ENCODE measurements at places on chromosomes 5 and 9.

- DNase-seq = no peak
Observed at GRCh38 chr5:57527870-57528269, 45.3 kb upstream of the ACTBL2 start.

DNA sequence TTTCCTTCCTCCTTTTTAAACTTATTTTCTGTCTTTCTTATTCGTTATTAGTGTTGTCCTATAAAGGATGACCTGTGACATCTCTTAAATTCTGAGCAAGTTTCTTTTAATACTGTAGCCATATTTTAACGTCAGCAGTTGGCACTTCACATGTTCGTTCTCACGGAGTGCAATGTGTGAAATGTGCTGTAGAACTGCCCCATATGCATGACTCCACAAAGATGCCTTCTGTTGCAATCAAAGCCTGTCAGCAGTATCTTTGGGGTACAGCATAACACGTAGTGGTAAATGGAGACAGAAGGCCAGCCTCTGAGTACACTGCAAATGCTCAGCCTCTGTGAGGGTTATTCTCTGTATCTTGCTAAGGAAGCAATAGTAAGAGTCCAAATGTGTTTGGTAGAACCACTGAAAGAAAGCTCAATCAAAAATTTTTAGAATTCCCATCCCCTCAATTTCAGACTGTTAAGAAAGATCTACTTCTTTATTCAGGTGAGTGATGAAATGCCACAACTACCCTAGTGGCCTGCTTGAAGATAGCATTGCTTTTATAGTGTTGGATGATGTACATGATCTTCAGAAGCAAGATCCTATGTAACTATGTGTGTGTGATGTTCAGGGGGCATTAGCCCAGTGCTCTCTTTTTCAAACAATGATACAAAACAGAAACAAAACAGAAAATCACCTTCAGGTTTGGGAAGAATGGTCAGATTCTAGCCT lies 277.7 kb downstream of the TMEM167A start:
- DNase-seq = no peak

DNA sequence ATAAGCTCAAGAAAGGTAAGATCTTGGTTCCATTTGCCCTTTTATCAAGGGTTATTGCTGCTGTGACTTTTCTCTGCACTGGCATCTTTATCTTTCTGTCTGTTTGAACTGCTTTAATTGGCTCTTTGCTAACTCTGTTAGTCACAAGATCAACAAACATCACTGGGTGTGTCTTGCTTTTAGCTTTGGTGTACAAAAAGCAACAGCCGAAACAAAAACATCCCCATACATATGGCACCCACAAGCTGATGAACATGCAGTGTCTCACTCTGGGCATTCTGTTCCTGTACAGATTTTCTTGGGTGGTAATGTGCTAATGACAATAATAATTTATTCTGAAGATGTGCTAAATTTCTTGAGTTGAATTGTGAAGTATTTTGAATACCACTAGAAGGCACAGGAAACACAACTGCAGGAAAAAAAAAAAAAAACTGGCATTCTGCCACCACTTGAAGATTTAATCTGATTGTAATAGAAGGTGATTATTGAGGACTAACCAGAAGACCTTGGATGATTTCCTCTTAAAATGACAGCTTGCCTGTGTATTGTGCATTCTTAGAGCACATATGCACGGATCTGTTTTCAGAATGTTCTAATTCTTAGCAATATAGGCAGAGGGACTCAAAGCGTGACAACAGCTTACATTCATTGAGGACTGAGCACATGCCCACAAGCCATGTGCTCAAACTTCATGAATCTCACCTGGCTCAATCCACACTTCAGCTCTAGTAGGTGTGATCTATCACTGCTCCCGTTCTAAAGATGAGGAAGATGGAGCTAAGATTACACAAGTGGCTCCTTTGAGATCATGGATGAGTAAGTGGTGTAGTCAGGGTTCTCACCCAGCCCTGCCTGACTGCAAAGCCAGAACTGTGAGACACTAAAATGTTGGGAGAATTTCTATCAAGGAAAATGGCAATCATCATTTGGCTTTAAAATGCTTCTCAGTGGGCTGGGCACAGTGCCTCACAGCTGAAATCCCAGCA lies 96.4 kb downstream of the EBF1 start:
- DNase-seq = no peak

DNA sequence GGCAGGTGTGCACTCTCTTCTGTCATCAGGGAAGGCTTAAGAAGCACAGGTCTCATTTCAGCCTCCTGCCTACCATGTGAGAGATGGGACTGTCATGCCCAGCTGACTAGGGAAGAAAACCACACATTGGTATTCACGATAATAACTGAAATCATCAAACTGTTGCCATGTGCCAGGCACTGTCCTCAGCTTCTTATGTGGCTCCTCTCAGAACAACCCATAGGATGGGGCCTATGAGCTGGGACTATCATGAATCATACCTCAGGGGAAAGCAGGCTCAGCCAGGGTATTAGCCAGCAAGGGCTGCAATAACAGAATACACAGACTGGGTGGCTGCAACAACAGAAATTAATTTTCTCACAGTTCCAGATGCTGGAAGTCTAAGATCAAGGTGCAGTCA lies 3.3 kb downstream of the AFAP1L1 start:
- DNase-seq = no peak

GRCh38 chr9:135907006-135907430 lies 328 bp downstream of the CAMSAP1 start:
- DNase-seq = no peak

DNA sequence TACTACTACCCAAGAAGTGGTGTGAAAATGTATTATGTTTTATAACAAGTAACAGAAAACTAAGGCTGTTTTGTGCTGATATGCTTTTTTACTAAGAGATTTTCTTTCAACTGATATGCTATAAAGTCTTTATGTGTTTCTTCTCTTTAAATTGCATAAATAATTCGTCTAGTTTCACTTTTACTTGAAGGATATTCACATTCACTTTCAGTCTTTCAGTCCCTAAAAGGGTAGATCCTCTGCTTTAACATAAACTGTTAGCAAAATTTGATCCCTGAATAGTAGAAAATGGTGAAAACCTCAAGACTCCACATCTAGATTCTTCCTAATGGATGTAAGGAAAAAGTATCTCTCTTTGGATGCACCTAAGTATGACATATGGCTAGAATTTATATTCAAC lies 69.0 kb upstream of the FST start:
- no peak for DNase-seq
